ENCODE measurements at places on chromosomes 16 and 17.

DNA sequence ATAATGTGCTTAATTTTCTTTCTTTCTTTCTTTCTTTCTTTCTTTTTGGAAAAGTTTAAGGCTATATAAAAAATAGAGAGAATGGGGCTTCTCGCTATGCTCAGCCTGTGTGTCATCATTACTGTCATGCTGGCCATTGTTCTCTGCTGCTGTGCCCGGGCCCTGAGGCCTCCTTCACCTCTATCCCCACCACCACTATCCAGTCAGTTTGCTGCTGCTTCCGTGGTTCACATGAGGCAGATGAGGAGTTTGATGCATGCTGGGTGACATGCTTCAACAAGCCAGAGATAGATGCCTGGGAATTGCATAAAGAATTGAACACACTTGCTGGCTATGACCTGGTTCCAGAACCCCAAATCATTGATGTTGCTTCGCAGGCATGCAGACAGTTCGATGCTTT, 36.3 kb downstream of the PITPNC1 start:
- DNase-seq = no peak

GRCh38 chr17:13016881-13017654, 759 bp downstream of the ELAC2 start:
- no peak for DNase-seq

DNA sequence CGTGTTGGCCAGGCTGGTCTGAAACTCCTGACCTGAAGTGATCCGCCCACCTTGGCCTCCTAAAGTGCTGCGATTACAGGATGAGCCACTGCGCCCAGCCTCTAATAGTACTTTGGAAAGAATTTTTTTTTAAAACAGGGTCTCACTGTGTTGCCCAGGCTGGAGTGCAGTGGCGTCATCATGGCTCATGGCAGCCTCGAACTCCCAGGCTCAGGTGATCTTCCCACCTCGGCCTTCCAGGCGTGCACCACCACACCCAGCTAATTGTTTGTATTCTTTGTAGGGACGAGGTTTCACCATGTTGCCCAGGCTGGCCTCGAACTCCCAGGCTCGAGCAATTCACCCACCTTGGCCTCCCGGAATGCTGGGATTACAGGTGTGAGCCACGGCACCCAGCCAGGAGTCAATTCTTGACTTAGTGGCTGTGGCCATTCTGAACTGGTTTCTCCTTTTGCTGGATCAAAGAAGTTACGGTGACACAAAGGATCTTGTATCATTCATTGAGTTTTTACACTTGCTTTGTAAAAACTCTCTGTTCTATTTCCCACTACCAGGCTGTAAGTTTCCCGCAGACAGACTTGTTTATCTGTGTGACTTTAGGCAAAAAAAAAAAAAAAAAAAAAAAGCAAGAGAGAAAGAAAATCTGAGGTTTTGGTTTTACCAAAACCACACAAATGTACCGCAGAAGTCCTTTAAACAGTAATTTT, 12.7 kb upstream of the COTL1 start:
- no peak for DNase-seq

DNA sequence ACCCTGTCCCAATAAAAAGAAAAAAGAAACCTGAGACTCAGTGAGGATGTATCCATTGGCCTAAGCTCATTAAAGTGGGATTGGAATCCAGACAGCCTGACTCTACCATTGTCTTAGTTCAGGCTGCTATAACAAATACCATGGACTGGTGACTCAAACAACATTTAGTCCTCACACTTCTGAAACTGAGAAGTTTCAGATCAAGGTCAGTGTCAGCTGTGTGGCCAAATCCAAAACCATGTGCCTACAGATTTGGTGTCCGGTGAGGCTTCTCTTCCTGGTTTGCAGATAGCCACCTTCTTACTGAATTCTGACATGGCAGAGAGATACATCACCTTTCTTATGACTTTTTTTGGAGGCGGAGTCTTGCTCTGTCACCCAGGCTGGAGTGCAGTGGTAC, 53.3 kb upstream of the KDM8 start:
- no peak for DNase-seq

- no peak for DNase-seq
These were observed 143.1 kb upstream of the SDK2 start for GRCh38 chr17:73787076-73788059.
